Stimulated activated CD4-positive, alpha-beta T cell treated with anti-CD3 and anti-CD28 coated beads, Interleukin-12 subunit alpha, Interleukin-12 subunit beta, amount 100 ng/mL, for 48 hours (primary cell): ENCODE measurements at places on chromosomes 1 and 21.

DNA sequence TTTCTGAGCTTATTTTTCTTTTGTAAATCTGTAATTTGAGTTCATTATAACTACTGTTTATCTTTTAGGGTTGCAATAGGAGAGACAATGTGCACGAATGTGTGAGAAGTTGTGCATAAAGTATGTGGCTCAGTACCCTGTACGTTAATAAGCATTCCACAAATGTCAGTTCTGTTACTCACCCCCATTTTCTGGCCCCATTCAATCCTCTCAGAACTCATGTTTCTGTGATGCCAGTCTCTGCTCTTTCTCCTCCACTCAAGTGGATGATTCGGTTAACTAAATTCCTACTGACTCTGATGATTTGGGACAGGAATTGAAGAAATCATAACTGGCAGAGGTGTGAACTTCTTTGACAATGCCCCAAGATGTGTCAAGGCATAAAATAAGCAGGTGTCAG is 10.2 kb upstream of the DMRTB1 start:
- DNase-seq = no peak

- no peak for DNase-seq
These were observed 329.4 kb upstream of the CHRM3 start for GRCh38 chr1:239056940-239057339.

GRCh38 chr1:17075470-17076255 is 21.8 kb upstream of the SDHB start:
- no peak for DNase-seq

DNA sequence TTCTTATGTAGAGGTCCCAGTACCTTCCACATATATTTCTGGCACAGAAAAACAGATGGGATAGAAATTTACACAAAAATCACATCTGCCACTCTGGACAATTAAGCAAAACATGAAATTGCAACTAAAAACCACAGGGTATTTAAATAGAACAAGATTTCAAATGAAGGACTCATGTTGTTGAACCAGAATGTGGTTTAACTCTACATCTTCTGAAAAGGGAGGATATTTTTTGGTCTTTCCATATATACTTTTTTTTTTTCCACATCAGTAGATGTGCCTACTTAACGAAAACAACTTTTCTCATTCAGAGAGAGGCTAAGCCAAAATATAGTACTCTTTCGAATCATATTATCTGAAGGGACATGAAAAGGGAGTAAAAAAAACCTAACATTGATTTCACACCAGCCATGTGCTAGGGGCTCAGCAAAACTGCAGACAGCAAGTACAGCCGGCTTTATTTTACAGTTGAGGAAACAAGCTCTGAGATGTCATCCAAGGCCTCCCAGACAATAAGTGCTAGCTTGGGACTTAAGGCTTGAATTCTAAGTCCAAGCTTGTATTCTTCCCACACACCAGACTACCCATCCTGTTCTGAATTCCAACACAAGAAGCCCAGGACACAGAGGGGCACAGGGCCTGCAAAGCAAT is 208.9 kb downstream of the PBX1 start:
- DNase-seq = no peak

- no peak for DNase-seq
These were observed 470.5 kb downstream of the LTN1 start for GRCh38 chr21:28522014-28522799.

DNA sequence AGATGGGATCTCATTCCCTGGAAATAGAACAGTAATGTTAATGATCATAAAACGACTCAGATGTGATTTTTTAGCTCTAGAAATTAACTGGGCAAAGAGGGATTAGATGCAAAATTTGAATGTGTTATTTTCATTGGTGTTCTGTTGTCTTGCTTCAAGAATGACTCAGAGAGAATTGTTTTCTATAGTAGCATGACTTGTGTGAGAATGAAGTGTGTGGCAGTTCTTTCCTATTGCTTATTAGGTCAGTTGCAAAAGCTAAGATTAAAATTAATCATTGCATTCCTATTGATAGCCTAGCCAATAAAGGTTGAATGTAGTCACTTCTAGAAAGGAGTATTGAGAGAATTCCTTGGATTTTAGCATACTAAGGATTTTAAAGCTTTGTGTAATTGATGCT is 22.9 kb downstream of the SPEN start:
- DNase-seq = no peak

DNA sequence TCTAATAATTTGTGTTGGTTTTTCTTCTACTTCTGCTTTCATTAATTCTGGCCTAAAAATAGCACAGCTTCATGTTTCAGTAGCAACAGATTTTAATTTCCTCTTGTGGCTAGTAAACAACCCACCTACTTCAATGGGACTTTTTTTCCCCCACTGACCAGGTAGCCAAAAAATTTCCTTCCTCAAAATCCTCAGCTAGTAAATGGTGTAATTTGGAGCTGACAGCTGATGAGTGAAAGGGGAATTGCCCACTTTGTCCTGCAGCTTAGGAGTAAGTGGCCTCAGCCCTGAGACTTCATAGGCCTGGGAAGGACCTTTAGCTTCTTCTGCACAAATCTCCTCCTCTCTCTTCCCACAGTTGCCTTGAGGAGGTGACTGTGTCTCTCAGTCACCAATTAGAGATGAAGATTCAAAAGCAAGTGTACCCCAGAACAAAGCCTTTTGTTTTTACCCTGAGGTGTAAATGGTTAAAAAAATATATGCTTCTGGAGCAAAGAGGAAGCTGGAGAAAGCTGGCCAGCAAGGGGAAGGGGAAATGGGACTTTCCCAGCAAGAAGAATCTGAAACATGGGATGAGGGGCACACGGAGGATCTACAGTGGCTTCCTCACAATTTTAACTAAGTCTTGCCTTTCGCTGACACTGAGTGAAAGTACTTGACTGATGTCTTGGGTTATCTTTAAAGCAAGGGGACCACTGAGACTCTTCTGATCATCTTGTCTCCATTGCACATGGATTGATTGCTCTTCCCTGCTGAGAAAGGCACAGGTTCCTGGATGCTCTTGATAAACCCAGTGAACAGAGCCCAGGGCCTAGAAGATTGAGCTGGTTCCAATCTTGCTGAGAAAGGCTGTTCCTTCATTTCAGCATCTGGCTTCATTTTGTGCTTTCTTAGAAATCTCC is 35.8 kb upstream of the VCAM1 start:
- DNase-seq = no peak

DNA sequence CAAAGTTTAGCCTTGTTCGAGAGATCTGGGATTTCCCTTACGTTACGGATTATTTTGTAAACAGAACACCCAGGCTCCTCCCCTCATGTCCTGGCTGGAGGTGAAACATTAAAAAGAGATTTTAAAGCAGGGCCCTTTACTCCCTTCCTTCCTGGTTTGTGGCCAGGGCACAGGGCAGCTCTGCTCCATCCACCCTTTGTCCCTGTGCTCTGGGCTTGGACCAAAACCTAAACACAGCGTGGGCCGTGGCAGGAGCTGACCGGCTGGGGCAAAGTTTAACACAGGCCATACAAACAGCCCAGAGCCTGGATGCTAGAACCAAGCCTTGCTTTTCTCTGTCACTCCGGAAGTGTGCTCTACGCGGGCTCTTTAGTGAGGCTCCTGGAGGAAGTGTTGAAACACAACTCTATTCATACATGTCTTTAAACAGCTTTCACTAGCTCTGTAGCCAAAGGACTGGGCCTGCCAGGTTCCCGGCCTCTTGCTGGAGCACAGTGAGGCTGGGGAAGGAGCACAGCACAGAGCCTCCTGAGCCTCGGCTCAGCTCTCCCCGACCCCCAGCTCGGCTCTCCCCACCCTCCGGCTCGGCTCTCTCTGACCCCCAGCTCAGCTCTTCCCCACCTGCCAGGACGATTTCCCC is 84.7 kb downstream of the PDE9A start:
- no peak for DNase-seq

DNA sequence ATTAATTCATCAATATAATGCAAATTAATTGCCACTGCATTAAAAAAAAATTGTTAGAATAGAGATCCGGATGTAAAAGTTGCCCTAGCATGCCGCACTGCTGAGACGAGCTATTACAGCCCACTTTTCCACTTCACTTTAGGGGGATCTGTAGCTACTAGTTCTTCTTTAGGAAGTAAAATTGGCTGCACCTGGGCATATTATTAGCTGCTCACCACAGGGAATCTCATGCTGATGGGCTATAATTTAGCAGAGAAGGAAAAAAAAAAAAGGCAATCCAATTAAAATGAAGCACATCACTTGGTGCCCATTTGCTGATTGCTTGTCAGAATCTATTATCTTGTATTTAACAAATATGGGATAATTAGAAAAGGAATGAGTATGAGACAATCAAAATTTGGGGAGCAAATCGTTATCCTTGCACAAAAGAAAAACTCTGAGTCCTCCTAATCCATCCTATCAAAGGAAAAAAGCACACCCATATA is 233.4 kb downstream of the DSCAM start:
- no peak for DNase-seq

- DNase-seq = no peak
These were observed 84.9 kb downstream of the KIF14 start for GRCh38 chr1:200535605-200536004.

DNA sequence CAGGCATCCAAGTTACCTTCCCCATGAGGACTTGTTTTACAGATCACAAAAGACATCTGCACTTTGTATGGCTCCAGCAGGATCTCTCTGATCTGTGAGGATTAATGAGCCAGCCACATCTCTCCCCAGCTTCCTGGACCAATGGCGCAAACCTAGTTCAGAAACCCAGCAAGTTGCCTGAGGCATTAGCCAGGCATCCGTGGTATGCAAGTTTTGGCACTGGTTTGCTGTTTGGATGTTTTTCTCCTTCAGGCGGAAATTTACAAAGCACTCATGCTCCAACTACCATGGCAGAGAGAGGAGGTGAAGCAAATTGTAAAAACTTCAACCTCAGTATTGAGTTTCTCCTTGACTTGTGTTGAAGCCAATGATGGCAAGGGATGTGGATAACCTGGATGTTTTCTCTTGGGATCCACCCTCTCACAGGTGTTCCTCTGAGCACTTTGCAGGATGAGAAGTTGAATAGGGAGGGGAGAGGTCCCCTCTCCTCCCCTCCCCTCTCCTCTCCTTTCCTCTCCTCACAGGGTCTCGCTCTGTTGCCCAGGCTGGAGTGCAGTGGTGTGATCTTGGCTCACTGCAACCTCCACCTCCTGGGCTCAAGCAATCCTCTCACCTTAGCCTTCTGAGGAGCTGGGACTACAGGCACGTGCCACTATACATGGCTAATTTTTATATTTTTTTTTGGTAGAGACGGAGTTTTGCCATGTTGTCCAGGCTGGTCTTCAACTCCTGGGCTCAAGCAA is 25.6 kb upstream of the ENO1 start:
- DNase-seq = no peak

GRCh38 chr1:22808676-22809483 is 98.2 kb downstream of the EPHB2 start:
- DNase-seq = no peak

- peak; percentile 64 for DNase-seq
These were observed 30.9 kb downstream of the GPA33 start for GRCh38 chr1:167059045-167059808.

GRCh38 chr1:246197076-246197475 is 310.0 kb downstream of the SMYD3 start:
- DNase-seq = no peak

GRCh38 chr1:95195046-95195445 is 39.0 kb upstream of the RWDD3 start:
- DNase-seq = no peak

DNA sequence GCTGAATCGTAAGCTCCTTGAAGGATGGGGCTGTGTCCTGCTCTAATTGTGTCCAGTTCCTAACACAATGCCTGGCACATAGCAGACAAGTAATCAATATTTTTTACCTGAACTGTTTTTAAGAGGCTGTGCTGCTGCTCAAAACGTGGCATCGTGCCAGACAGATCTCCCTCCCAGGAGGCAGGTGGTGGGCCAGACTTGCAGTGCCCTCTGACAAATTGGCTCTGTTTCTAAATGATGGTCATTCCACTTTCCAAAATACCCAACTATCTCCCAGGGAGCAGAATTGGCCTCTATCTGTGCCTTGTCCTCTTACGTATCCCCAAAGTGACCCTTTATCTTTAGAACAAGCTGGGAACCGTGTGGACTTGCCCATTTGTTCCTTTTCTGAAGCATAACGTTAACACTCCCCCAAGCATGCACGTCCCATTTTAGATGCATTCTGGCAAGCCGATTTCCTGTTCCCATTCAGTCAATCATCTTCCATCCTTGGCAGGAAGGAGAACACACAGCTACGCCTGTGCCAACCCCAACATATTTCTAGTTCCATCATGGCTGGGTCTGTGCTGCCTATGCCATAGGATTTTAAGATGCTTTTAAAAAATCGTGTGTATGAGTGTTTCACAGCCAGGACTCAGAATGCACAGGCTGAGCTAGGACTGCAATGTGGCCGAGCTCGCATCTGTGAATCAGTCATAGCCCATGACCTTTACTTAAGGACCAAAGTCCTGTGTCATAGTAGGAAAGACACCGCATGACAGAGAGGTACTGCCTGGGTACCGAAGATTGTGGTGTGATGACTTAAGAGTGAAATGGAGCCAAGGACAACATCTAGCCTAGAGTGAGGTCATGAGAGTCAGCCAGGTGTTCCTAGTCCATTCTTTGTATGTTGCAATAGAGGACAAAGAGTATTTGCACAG is 408.6 kb downstream of the PRDM2 start:
- no peak for DNase-seq
